Endothelial cell of umbilical vein (primary cell): ENCODE measurements at places on chromosomes 6 and 20. TPM values are rescaled to one million over a fixed set of nuclear protein-coding genes. Genes with fewer than 3 reads are reported as not detected.

Gene CDH26
- 0.01 and 0.03 TPM in 2 replicates for polyA plus RNA-seq

- DNase-seq = no peak
These were observed 244.7 kb downstream of the CDKAL1 start for GRCh38 chr6:20778912-20779311.

GRCh38 chr6:136587527-136587926 lies 37.3 kb upstream of the MAP7 start:
- DNase-seq = no peak

GRCh38 chr6:134766497-134766896 lies 183.4 kb downstream of the ALDH8A1 start:
- no peak for DNase-seq

GRCh38 chr6:36920049-36920448 lies 34.3 kb downstream of the C6orf89 start:
- DNase-seq = no peak

DNA sequence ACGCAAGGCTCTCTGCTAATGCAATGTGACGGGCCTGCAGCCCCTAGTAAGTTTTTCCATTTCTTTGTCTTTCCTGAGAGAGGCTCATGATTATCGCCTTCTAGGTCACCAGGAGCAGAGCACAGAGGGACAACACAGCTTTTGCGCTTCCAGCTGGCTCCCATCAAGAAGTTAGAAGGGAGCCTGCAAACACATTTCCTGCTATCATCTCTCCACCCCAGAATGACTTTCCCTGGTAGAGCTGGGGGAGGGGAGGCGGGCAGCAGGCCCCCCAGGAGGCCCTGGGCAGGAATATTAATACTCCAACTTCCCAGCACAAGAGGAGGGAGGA lies 35.7 kb upstream of the CCDC167 start:
- no peak for DNase-seq
